ENCODE measurements at places on chromosomes 1 and 21. TPM values are rescaled to one million over a fixed set of nuclear protein-coding genes. Genes with fewer than 3 reads are reported as not detected.

Gene SFT2D2
- 75.1 TPM for total RNA-seq

Gene TPTE
- total RNA-seq, result not detected

Gene TSNAX
- total RNA-seq, result 27.3 TPM

Gene MMP23B
- 1.3 TPM for total RNA-seq

Gene PBX1
- 4.2 TPM for total RNA-seq

Gene FCN3
- not detected for total RNA-seq

Gene TMEM125
- 0.10 TPM for total RNA-seq

Gene NFIA
- total RNA-seq, result 3.5 TPM

Gene TSPAN1
- total RNA-seq, result not detected

Gene CCT3
- 119 TPM for total RNA-seq

Gene SPRTN
- 31.8 TPM for total RNA-seq

Gene RLF
- 76.4 TPM for total RNA-seq

Gene TEX38
- total RNA-seq, result not detected

Gene NTMT2
- not detected for total RNA-seq

Gene IFNLR1
- 1.6 TPM for total RNA-seq

Gene PLA2G2F
- total RNA-seq, result not detected

Gene SYNJ1
- 10.7 TPM for total RNA-seq

Gene SHISA4
- 0.63 TPM for total RNA-seq

Gene LCE1C
- total RNA-seq, result not detected

Gene HSD17B7
- total RNA-seq, result 6.7 TPM

Gene AK4
- 2.9 TPM for total RNA-seq

Gene NHLH1
- not detected for total RNA-seq

Gene OSBPL9
- total RNA-seq, result 70.5 TPM

Gene S100A7A
- total RNA-seq, result not detected

Gene MATN1
- 1.6 TPM for total RNA-seq

Gene DAB1
- total RNA-seq, result 0.42 TPM

Gene DPT
- not detected for total RNA-seq

Gene TMEM39B
- total RNA-seq, result 2.9 TPM

Gene CD247
- 162 TPM for total RNA-seq

Gene ZNF281
- 67.5 TPM for total RNA-seq

Gene HTR1D
- total RNA-seq, result not detected

Gene WNT4
- not detected for total RNA-seq

Gene CFAP141
- not detected for total RNA-seq

Gene AKNAD1
- total RNA-seq, result not detected

Gene ACOT11
- 0.42 TPM for total RNA-seq

Gene GJB5
- not detected for total RNA-seq

Gene ZFP69
- total RNA-seq, result 1.0 TPM

Gene CRP
- total RNA-seq, result 0.42 TPM

Gene ELAPOR1
- total RNA-seq, result 5.6 TPM

Gene ADAM30
- not detected for total RNA-seq

Gene SYT2
- total RNA-seq, result under 0.01 TPM

Gene HSF2BP
- 0.42 TPM for total RNA-seq

Gene CD5L
- not detected for total RNA-seq

Gene EDARADD
- 1.8 TPM for total RNA-seq

Gene LYSMD1
- 1.3 TPM for total RNA-seq

Gene UBL4B
- not detected for total RNA-seq

Gene BARHL2
- total RNA-seq, result not detected

Gene RGS8
- total RNA-seq, result not detected

Gene CLEC20A
- 0.21 TPM for total RNA-seq

Gene OR2T29
- total RNA-seq, result not detected

Gene UTS2
- 1.4 TPM for total RNA-seq

Gene KCNH1
- total RNA-seq, result not detected

Gene SMIM1
- 0.73 TPM for total RNA-seq

Gene C4BPA
- 0.10 TPM for total RNA-seq

Gene GRIK1
- not detected for total RNA-seq

Gene TEKT2
- 0.10 TPM for total RNA-seq

Gene SLC1A7
- total RNA-seq, result 0.94 TPM

Gene SPRR2E
- not detected for total RNA-seq

Gene BTG2
- 842 TPM for total RNA-seq
